Lung (tissue), 17 donors: ENCODE measurements at places on chromosomes 11 and 22.
A peak's percentile ranks its signal among the peaks of the same experiment; 100 is the strongest.

- DNase-seq, result no peak
Measured at GRCh38 chr22:19097518-19097917, 24.7 kb downstream of the DGCR2 start.

- no peak for DNase-seq
Measured at GRCh38 chr11:62489204-62489603, 57.4 kb downstream of the AHNAK start.

DNA sequence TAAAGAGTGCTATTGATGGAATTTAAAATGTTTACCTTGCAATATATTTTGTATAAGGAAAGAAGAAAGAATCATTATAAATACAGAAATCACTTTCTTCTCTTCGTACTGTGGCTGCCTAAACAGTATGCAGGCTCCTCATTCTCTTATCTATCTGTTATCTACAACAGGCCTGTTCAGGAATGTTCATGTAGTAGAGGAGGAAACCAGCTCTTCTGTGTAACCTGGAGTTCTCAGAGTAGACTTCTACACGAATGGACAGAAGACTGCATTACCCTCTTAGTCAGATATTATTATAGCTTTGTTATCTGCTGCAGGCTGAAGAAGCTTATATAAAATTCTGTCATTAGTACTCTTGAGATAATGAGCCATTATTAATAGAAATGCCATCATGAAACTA is 1225.9 kb upstream of the CNTN5 start:
- DNase-seq, result no peak

GRCh38 chr11:72230764-72231365 is 6.3 kb downstream of the INPPL1 start:
- no peak for DNase-seq

DNA sequence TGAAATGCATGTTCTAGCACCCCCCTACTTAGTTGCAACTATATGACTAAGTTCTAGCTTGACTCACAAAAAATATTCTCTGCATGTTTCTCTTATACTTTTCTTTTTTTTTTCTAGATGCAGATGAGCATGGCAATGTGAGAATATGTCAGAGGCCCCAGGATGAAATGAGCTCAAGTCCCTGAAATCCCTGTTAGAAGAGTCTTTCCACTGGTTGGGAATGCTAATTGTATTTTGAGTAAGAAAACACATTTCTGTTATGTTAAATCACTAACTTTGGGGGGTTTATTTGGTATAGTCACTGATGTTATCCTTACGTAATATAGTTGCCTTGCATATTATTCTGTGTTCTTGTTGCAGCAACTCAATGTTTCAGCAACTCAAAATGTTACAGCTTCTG is 306.1 kb upstream of the CCDC179 start:
- DNase-seq, result no peak

DNA sequence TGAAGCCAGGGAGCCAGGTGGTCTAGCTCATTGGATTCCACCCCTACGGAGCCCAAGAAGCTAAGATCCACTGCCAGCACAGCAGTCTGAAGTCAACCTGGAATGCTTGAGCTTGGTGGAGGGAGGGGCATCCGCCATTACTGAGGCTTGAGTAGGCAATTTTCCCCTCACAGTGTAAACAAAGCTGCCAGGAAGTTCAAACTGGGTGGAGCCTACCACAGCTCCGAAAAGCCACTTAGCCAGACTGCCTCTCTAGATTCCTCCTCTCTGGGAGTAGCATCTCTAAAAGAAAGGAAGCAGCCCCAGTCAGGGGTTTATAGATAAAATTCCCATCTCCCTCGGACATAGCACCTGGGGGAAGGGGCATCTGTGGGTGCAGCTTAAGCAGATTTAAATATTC is 620.3 kb downstream of the NELL1 start:
- DNase-seq, result no peak

GRCh38 chr11:70843906-70844305 is 408.5 kb downstream of the SHANK2 start:
- no peak for DNase-seq

DNA sequence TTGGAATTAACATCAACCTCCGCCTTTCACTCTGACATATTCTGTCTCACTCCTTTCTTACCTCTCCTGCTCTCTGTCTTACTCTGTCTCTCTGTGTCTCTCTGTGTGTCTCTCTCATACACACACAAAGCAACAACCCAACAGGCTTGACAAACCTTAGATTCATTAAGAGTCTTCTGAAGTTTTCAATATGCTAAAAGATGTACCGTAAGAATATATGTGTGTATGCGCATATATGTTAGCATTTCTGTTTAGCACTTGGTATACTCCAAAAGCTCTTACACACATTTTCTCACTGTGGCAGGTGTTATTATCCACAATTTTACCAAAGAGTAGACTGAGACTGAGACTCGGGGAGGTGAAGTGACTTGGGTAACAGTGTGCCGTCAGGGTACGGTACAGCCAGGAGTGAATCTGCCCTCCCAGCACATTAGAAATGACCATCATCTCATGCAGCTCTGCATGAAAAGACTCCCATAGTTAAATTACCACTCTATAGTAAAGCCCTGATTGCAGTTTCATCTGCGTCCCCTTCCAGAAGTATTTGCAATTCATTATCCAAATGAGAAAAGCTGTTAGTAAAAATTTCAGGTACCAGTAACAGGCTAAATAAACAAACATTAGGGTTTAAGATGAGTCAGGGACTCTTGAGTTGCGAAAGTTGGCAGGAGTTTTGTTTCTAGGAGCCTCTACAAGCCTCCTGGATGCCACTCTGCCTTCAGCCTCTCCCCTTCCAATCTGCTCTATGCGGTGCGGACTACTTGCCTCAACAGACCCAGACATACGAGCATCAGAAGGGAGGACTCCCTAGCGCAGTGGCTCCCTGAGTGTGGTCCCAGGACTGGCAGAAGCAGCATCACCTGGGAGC is 195.2 kb upstream of the TMEM45B start:
- DNase-seq, result no peak

DNA sequence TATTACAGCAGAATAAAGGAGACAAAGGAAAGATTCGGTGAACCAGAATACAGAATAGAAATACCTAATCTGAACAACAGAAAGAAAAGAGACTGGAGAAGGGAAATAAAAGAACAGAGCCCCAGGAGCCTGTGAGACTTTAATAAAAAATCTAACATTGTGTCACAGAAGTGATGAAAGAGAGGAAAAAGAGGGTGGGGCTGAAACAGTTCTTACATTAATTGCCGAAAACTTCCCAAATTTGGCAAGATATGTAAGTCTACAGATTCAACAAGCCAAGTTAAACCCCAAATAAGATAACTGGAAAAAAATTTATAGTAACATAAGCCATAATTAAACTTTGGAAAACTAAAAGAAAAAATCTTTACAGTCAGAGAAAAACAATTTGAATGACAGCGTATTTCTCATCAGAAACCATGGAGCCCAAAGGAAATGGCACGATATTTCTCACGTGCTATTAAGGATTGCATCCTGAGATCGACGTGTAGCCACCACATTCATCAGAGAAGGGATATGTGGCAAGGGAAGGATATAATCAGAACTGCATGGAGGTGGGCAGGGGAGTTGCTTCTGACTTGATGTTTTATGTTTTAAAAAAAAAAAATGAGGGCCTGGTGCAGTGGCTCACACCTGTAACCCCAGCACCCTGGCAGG is 73.9 kb downstream of the SGSM3 start:
- DNase-seq, result no peak

DNA sequence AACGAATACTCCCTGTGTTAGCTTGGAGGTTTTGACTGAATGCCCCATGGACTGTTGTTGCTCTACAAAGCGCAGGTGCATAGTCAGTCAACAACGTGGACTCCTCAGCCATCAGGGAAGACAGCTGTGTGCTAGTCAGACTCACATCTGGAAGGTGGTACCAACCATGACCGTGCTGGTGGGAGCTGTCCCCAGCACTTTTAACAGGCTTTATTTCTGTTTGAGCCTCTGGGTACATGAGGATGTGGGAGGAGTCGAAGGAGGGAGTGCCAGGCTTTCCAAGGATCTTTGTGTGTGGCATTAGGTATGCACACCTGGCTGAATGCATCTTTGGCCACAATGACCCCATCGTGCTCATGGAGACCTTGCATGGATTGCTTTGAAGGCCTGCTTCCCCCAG is 6.6 kb downstream of the RASSF10 start:
- DNase-seq, result no peak

DNA sequence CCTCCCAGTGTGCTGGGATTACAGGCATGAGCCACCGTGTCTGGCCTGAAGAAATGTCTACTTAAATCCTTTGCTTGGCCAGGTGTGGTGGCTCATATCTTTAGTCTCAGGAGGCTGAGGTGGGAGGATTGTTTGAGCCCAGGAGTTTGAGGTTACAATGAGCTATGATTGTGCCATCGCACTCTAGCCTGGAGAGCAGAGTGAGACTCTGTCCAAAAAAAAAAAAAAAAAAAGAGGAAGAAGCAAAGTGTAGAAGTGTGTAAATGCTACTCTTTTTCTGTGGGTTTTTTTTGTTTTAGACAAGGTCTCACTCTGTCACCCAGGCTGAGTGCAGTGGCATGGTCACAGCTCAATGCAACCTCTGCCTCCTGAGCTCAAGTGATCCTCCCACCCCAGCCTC is 6.4 kb upstream of the ATG16L2 start:
- DNase-seq, result no peak

DNA sequence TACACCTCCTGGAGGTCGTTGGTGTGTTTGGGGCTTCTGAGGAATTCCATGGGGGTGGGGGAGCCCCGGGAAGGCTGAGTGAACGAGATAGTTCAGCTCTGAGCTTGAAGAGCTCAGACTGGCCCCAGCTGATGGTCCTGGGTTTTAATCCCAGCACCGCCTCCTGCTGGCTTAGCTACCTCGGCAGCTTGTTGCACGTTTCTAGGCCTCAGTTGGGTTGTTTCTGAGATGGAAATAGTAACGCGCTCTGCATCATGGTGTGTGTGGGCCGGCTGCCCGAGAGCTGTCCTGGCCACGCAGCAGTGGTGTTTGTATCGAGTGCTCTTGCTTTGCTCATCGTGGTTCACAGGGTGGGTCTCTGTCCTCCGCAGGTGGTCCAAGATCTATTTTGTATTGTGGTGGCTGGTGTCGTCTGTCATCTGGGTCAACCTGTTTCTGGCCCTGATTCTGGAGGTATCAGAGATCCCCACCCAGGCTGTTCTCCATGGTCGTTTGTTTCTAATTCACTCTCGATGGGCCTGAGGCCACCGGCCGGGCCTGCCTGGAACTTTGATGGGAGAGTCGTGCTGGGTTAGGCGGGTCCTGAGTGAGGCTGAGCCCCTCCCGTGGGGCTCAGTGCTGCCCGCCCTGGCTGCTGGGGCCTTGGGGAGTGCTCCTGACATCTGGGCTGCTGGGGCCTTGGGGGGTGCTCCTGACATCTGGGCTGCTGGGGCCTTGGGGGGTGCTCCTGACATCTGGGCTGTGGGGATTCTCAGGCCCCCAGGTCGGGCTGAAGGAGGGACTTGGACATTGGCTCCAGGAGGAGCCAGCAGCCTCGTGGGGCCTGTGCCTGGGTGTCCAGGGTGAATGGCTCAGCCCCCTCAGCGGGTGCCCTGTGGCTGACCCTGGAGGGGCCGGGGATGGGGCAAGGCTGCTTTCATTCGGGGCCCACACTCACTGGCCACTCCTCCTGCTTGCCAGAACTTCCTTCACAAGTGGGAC is 37.7 kb downstream of the TPCN2 start:
- no peak for DNase-seq

DNA sequence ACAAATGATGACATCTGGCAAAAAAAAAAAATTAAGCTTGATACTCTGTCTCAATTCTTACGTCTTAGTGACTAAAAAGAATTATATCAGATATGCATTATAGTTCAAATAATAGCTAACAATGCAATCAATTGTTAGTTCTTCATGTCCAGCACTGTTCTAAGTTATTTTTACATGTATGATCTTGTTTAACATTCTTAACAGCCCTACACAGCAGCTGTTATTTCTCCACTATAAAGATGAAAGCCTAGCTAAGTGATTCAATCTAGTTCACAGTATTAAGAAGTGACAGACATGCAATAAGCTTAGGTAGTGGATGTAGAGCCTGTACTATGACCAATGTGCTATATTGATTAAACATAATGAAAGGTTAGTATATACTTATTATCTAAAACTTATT is 4.1 kb downstream of the ZNF214 start:
- DNase-seq, result no peak

DNA sequence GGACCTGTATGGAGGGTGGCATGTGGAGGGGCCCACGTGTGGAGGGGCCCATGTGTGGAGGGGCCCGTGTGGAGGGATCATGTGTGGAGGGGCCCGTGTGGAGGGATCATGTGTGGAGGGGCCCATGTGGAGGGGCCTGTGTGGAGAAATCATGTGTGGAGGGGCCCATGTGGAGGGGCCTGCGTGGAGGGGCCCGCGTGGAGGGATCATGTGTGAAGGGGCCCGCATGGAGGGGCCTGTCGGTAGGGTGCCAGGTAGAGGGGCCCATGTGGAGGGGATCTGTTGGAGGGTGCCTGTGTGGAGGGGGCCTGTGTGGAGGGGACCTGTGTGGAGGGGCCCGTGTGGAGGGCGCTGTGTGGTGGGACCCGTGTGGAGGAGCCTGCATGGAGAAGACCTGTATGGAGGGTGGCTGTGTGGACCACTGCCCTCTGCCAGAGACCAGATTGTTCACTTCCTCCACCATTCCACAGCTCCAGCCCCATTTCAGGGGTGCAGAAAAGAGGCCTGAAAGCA is 47.0 kb downstream of the IGLL5 start:
- DNase-seq, result no peak

DNA sequence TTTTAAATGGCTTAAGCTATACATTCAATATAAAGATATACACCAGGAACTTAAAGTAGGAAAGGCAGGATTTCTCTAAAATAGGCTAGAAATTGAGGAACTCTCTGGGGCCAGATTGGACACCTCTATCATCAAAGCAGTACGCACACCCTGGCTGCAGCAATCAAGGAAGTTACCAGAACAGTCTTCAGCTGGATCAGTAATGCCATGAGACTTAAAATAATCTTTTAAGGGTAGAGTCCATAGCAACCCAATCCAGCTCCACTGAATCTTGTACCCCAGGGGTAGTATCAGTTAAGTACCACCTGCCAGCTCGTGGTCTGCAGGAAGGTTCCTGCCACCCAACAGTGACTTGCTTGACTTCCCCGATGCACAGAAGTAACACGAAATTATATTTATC is 3.0 kb downstream of the RDX start:
- DNase-seq, result no peak

GRCh38 chr22:30402028-30402765 is 5.4 kb downstream of the SEC14L2 start:
- DNase-seq, result no peak

DNA sequence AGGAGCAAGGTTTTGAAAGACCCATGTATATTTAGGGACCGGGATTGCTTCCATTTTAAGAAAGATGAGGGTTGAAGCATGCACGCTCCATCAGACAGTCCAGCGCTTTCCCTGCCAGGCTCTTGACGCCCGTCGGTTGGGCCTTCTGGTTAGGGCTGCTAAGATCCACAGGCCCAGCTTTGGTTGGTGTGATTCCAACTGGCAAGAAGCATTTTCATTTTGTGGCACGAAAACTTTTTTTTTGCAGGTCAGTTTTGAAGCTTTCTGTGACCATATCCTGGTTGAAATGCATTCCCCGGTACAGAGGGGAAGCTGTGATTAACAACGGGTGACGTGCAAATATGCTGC is 34.3 kb upstream of the MPPED1 start:
- DNase-seq, result peak; percentile 25

DNA sequence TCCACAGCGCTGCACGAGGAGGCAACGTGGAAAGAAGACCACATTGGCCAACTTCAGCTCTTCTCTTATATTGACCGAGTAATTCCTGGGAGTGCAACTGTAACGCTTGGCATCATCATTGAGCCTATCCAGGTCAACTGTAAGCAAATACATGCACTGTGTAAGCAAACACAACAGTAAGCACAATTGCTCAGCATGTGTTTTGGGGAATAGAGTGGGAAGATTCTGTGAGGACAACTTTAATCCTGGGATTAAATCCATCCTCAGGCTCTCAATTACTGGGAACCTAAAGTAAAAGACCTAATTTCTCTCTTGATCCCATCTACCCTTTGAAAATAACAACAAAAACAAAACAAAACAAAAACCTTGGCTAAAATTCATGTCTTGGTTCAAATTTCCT is 109.5 kb upstream of the DDI1 start:
- DNase-seq, result no peak
